ENCODE measurements at places on chromosomes 13 and 19.

DNA sequence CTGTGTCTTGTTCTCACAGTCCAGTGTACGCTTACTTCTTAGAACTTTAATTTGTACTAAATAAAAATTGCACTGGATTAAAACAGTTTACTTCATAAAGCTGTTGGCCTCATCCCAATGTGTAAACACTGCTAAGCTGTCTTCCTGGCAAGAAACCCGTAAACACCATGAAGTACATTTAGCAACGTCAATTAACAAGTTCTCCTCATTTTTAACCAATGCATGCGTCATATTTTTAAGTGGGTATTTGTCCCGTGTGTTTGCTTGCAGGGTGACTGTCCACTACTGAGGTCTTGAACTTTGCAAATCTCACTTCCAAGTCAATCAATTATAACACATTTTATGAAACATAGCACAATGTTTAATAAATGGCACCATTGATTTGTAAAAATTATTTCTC, 28.2 kb downstream of the LAIR2 start:
- DNase-seq = no peak

- DNase-seq = peak; percentile 99
These were observed 1.1 kb downstream of the ISYNA1 start for GRCh38 chr19:18436671-18437490.

DNA sequence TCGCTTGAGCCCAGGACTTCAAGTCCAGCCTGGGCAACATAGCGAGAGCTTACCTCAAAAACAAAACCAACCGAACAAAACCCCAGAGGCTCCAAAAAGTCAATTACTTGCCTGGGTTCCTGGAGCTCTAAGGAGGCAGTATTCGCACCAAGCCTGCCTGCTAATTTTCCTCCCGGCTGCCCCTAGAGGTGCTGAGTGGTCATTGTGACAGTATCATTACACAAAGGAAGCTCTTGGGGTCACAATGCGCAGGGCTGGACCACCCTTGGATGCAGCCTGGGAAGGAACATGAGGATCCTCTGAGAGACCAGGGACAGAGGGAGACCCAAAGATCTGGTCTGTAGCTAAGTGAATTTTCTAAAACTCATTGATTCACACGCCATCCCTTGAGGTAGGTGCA, 8.5 kb upstream of the PEX11G start:
- DNase-seq = no peak

DNA sequence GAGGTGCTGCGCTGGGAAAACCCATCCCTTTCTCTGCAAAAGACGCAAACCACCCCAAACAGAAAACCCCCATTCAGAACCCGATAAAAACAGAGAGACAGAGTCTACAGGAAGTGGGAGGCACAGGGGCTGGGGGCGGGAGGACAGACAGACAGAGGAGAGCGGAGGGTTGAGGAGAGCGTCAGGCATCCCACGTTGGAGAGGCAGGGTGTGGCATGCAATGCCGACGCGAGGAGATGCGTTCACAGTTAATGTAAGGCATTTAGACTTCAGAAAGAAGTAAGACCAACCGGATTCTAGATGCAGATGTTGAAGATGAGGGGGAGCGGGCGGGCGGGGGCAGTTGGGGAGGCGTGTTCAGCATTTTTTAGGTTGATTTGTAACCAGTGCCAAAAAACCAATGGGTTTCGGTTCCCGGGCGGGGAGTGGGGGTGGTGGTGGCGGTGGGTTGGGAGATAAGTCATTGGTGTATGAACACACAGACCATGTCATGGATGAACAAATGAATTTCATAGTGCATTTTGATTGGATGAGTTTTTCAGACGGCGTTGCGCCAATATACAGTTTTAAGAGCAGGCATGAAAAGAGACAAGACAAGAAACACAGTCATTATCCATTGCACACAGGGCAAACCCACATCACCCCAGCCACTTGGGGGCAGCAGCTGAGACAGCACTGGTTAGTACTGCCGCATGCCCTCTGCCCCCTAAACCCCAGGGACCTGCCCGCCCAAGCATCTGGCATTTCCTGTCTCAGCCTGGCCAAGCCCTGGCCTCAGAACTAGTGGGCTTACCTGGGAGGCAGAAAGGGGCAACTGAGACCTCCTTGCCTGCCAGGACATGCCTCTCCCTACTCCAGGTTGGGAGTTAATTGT, 91.3 kb downstream of the IER2 start:
- no peak for DNase-seq

DNA sequence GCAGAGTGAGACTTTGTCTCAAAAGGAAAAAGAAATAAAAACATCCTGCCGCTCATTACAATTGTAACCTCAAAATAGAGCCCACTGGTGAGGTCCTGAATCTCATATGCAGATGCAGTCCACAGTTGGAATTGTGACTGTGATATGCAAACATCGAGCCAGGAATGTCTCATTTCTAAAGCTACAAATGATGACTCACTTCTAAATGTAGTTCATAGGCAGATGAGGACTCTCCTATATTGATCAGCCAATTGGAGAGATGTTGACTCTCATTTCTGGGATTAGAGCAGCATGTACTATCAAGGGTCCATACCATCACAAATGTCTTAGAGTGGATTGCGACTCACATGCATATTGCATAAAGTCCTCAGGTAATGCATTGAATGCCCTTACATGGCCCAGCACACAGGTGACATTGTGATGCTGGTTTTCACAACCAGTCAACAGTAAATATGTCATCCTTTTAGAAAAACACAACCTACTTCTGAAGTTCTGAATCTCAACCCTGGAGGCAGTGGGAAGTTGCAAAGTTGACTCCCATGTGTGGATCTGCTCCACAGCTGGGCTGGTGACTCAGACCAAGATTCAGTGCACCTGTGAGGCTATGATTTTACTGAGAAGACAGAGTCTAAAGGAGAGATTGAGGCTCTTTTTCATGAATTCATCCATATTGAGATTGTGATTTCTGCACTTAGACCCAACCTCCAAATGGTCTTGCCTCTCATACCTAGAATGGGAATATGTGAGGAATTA, 16.9 kb upstream of the ZNF254 start:
- DNase-seq = no peak

DNA sequence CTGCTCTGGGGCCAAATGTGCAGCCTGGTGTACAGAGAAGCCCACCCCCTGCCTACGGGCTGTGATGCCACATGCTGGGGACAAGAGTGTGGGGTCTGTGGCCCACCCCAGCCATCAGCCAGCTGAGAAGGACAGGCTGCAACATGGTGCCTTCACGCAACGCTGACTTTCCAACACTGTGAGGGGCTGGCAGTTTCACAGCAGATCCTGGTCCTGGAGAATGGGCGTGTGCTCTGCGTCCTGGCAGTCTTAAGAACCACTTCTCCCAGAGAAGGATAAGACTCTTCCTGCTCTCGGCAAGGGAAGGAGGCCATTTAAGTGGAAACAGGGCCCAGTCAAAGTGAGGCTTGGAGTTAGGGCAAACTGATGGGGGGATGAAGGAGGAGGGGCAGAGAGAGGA, 4.6 kb downstream of the LRRC4B start:
- DNase-seq = no peak

DNA sequence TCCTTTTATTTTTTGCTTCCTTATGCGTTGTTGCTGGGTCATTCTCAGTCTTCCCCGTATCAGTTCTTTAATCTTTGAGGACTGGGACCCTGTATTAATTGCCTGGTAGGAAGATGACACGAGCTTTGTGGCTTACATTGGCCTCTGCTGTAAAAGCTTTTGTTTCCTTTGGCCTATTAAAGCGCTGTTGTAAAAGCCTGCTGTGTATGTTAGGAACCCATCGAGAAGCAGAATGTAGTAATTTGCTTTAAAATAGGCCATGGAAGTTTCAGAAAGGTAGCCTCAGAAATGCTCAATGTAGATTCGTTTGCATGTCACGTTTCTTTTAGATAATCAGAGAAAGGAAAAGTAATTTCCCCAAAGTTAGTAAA, 257.5 kb upstream of the STARD13 start:
- DNase-seq = no peak

- DNase-seq = no peak
These were observed 52.4 kb upstream of the SPATA13 start for GRCh38 chr13:24107955-24108614.

GRCh38 chr13:19685437-19685836, 52.0 kb downstream of the MPHOSPH8 start:
- DNase-seq = no peak

- no peak for DNase-seq
These were observed 206.5 kb downstream of the TEX29 start for GRCh38 chr13:111526922-111527321.

GRCh38 chr19:7932276-7932929, 6.5 kb upstream of the CTXN1 start:
- DNase-seq = no peak

GRCh38 chr13:37647031-37647650, 48.6 kb upstream of the POSTN start:
- DNase-seq = no peak

DNA sequence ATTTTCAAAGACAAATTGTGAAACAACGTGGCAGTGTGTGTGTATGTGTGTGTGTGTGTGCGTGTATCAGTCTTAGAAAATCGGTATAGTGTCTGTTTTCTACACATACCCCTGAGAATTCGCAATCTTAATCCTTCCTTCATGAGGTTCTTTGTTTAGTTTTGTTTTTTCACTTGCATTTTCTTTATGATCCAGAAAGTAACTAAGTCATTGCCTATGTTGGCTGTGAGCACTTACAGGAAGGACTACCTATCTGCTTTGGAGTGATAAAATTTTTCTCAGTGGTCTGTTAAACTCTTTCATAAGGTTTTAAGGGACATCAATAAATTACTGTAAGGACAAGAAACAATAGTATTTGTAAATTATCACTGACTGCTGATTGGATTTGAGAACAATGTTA, 1587.1 kb downstream of the PCDH9 start:
- DNase-seq = no peak

DNA sequence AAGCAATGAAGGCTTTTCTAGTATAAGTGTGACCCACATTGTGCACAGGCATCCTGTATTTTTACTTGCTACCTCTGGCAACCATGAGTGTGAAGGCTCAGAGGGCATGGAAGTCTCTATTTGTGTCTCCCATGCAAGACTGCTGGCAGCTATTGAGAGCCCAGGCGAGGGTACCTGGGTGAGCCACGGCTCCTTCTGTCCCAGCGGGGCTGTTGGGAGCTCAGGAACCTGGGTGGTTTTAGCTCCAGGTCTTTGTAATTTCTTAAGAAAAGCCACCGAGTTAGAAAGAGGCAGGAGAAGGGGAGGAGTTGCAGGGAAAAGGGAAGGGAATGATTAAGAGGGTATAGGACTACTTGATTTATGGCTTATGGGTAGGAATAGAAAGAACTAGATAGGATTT, 190.4 kb upstream of the SOX1 start:
- no peak for DNase-seq

GRCh38 chr19:46133101-46133627, 8.7 kb upstream of the IGFL3 start:
- no peak for DNase-seq

DNA sequence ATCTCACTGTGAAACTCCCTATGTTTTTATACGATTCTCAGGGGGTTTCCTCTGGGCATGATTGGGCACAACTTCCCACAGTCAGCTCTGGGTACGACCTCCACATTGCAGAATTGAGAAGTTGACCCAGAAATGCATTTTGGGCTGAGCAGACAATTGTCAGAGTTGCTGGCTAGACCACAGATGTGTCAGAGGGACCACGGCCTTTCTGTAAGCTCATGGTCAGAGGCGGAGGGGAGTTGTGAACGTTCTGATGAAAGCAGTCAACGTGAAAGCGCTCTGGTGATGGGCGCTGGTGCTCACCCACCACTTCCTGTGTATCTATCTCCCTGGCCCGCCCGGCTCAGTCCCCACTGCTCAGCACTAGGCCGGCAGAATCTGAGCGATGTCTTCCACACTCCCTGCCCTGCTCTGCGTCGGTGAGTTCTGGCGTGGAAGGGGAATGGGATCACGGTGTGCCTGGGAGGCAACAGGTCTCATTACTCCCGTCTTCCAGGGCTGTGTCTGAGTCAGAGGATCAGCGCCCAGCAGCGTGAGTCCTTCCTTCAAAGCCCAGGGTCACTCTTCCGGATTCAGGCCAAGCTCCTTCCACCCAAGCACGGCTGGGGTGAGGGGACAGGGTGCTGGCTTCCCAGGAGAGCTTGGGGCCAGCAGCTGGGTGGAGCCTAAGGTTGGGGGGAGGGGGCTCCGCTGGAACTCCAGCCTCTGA, at the start of gene NCR1:
Gene NCR1 (plus strand): TSS at position 346 of the 709 bp plus-strand sequence. CDS start 40 bp downstream, at position 386.
- no peak for DNase-seq

DNA sequence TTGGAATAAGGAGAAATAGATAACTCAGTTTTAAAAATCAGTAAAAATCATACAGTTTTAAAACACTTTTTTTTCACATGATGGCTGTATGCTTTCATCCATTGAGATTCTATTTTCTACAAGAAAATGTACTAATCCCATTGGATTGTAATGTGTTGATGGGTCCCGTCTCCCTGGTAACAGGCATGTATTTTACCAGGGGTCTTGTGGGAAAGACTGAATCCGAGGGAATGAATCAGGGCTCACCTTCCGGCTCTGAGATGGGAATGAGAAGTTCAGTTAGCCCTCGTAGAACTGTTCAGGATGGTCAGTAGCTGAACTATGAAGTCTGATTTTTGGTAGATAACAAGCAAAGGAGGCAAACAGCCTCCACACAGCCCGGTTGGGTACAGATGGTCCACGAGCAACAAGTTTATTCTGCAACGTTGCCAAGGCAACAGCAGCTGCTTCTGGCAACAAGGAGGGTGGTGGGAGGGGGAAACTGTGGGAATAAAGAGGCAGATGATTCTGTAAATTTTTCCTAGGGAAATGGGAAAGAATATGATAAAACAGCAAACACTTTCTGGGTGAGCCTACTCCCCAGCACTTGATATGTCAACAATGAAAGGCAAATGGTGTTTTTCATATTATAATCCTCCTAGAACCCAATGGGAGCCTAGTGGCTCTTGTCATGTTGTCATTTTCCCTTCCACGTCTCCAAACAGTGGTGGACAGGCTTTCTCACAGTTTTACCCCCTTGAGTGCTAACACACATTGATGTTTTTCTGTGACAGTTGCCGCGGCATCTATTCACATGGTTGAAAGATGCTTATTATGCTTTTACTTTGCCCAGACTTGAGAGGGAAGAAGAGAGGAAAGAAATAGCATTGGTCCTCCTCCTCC, 12.4 kb upstream of the SIAH3 start:
- DNase-seq = no peak

GRCh38 chr13:44879452-44880058, 109.7 kb downstream of the NUFIP1 start:
- no peak for DNase-seq

- no peak for DNase-seq
These were observed 8.7 kb upstream of the UBAC2 start for GRCh38 chr13:99191900-99192399.

DNA sequence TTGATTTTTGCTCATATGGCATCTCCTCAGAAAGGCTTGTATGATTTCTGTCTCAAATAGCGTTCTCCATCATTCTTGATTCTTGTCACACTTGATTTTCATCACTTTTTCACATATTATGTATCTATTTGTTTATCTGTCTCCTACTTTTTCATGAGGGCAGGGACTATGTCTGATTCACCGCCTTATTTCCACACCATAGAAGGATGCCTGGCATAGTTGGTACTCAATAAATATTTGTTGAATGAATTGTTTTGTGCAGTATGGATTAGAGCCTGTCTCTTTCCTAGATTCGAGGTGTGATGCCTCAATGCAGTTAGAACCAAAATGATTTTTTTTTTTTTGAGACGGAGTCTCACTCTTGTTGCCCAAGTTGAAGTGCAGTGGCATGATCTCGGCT, 12.1 kb downstream of the SAE1 start:
- DNase-seq = no peak

- DNase-seq = no peak
These were observed 172.3 kb upstream of the KLF12 start for GRCh38 chr13:74306496-74306895.

Data from GM19239 (cell line).